ENCODE measurements at places on chromosomes 4 and X. TPM values are rescaled to one million over a fixed set of nuclear protein-coding genes. Genes with fewer than 3 reads are reported as not detected.

- DNase-seq, result no peak
- H3K4me3 ChIP-seq, result no peak overlapping the region
- H3K27ac ChIP-seq, result no peak overlapping the region
- peaks cover 17% of the 10 kb centered on the region for H3K36me3 ChIP-seq
- no peaks in the 10 kb centered on the region for H3K4me1 ChIP-seq
Observed at GRCh38 chr4:79964400-79965211, 108.4 kb downstream of the ANTXR2 start.

DNA sequence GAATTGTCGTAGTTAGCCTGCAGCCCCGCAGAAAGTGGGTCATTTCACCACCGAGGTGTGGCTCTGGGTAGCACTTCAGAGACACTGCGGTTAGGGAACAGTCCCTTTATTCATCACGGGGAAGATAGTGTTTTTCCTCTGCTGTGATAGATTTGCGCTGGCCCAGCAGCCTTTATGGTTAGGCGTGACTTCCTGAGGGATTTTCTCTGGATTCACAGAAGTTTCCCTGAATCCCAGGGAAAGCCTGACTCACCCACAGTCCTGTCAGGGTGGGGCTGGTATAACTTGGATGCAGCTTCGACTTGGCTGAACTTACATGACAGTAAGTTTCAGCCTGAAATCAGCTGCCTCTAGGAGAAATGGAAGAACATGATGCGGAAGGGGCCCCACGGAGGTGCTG lies 196.3 kb upstream of the HHIP start:
- H3K4me3 ChIP-seq, result no peak overlapping the region
- no peak overlapping the region for H3K27ac ChIP-seq
- H3K27me3 ChIP-seq, result no peaks in the 10 kb centered on the region
- no peaks in the 10 kb centered on the region for H3K4me1 ChIP-seq
- no peak for DNase-seq

- H3K36me3 ChIP-seq, result no peaks in the 10 kb centered on the region
- H3K27me3 ChIP-seq, result no peaks in the 10 kb centered on the region
- H3K4me3 ChIP-seq, result no peak overlapping the region
- no peak for DNase-seq
Observed at GRCh38 chr4:163915896-163916295, 421.4 kb downstream of the TMA16 start.

AMTN gene
- not detected for total RNA-seq

GLOD5 gene
- total RNA-seq, result not detected

DNA sequence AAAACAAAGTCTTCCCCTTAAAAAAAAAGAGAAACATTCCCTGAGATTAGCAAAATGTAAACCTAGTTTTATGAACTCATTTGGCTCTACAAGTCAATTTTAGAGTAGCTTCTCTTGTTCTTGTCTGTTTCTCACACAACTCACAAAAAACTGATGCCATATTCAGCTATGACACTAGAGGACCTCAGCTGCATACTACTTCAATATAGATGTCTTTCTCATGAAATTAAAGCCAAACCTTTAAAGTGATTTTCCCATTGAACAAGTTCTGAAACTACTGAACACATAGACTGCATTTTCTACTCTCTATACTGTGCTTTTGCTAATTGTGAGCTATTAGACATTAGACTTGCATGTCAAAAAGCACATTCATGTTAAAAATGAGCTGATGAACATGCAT lies 49.8 kb downstream of the TBCK start:
- H3K27ac ChIP-seq, result no peak overlapping the region
- H3K4me3 ChIP-seq, result no peak overlapping the region
- peaks cover 4% of the 10 kb centered on the region for H3K4me1 ChIP-seq
- no peaks in the 10 kb centered on the region for H3K36me3 ChIP-seq

- no peak for DNase-seq
- H3K27ac ChIP-seq, result no peak overlapping the region
- no peaks in the 10 kb centered on the region for H3K27me3 ChIP-seq
- peaks cover 70% of the 10 kb centered on the region for H3K4me1 ChIP-seq
- no peak overlapping the region for H3K4me3 ChIP-seq
Observed at GRCh38 chr4:184450743-184451535, 23.4 kb downstream of the IRF2 start.

MAGEA12 gene
- total RNA-seq, result not detected

DNA sequence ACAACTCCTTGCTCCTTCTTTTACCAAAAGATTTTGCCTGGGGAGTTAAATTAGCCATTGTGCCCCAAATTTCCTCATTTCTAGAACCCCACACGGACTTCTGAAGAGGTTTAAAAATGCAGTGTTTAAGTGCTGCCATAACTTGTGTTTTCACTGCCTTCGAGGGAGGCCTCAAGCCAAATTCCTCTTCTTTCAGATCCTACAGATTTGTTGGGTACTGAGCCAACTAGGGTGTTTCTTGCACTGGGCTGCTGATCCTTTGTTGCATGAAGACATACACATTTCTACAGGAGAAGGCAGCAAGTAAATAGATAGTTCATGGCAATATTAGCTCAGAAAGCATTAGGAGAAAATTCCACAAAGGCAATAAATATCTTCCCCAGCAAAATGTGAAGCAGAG lies 43.8 kb downstream of the GLRA2 start:
- H3K4me1 ChIP-seq, result no peaks in the 10 kb centered on the region
- no peak overlapping the region for H3K27ac ChIP-seq

GRCh38 chrX:41561045-41561444 lies 113.9 kb downstream of the NYX start:
- DNase-seq, result peak; percentile 56
- H3K4me3 ChIP-seq, result no peak overlapping the region

All from activated naive CD4-positive, alpha-beta T cell treated with anti-CD3 and anti-CD28 coated beads for 36 hours (primary cell).